Fibroblast of skin of back (primary cell): ENCODE measurements at places on chromosomes 7 and 10.
A peak's percentile ranks its signal among the peaks of the same experiment; 100 is the strongest.

GRCh38 chr10:100446130-100446761 lies 16.6 kb upstream of the WNT8B start:
- DNase-seq, result no peak

GRCh38 chr10:131085091-131085860 lies 226.2 kb downstream of the TCERG1L start:
- no peak for DNase-seq

- no peak for DNase-seq
Measured at GRCh38 chr10:25575343-25575742, 358.7 kb upstream of the MYO3A start.

- DNase-seq, result peak; percentile 50
Measured at GRCh38 chr10:122441961-122442360, 12.5 kb upstream of the ARMS2 start.

GRCh38 chr10:42680267-42680666 lies 41.9 kb upstream of the ZNF33B start:
- DNase-seq, result no peak

- DNase-seq, result no peak
Measured at GRCh38 chr7:122914812-122915211, 28.6 kb upstream of the CADPS2 start.

DNA sequence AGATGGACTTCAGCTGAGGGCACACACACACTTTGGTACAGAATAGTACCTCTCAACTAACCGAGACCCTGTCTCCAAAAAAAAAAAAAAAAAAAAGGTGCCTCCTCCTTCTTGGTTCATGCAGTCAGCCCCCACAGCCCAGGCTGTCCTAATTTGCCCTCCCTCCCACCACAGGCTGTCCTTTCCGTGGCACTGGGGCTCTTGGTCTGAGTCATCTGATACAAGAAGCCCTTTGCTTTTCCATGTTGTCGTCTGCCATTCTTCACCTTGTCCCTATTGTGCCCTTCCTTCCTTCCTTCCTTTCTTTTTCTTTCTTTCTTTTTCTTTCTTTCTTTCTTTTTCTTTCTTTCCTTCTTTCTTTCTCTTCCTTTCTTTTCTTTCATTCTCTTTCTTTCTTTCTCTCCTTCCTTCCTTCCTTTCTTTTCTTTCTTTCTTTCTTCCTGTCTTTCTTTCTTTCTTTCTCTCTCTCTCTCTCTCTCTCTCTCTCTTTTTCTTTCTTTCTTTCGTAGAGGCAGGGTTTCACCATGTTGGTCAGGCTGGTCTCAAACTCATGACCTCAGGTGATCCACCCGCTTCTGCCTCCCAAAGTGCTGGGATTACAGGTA lies 96.0 kb upstream of the IKZF1 start:
- no peak for DNase-seq

DNA sequence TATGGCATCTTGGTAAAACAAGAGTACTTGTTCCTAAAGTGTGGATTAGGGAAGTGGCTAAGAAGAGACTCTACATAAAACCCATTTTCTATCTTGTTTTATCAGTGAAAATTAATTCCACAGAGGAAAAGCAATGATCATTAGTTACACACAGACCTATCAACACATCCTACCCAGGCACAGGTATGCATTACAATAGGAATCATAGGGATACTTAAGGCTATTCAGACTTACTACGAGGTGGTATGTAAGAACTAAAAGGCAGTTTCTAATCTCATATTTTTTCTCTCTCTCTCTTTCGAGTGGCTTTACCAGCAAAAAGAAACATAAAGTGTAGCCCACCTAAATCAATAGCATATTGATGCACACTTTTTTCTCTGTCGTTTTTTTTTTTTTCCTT lies 166.3 kb upstream of the FEZF1 start:
- DNase-seq, result no peak

DNA sequence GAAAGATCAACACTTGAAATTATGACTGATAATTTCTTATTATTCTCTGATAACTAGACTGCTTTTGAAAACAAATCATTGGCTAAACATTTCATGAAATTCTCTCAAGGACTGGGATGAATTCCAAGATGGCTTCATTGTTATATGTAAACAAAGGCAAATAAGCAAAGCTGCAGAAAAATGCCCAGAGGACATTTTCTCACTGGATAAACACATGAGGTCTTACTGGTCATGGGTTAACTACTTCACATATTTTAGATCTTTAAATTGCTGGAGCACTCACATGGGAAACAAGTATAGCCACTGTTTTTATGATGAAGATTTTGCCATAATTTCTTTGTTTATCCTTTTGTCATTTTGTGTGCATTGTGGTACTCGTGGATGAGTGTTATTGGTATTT lies 239.1 kb downstream of the PHF14 start:
- DNase-seq, result peak; percentile 77

DNA sequence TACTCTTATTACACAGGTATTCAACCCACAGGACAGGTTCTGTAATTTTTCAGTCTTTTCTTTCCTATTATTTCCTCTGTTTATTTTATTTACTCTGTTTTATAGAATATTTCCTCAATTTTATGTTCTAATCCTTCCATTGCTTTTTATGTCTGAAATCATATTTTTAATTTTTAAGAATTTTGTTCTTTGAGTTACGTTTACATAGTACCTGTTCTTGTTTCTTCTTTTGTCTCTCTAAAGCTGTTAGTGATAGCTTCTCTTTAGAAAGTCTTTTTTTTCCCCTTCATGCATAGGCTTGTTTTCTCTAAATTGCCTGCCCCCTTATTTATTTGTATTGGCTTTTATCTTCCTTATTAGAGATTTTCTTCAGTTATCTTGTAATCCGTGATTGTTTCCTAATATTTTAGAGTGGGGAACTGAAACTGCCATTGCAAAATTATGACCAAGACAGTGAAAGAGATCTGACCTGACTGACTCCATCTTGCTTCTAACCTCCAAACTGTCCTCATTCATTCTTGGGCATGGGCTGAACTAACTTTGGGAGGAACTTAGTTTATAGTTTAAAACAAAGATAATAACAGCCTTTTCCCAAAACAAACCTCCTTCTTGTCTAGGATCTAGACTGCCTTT lies 187.6 kb downstream of the PFKFB3 start:
- DNase-seq, result no peak

DNA sequence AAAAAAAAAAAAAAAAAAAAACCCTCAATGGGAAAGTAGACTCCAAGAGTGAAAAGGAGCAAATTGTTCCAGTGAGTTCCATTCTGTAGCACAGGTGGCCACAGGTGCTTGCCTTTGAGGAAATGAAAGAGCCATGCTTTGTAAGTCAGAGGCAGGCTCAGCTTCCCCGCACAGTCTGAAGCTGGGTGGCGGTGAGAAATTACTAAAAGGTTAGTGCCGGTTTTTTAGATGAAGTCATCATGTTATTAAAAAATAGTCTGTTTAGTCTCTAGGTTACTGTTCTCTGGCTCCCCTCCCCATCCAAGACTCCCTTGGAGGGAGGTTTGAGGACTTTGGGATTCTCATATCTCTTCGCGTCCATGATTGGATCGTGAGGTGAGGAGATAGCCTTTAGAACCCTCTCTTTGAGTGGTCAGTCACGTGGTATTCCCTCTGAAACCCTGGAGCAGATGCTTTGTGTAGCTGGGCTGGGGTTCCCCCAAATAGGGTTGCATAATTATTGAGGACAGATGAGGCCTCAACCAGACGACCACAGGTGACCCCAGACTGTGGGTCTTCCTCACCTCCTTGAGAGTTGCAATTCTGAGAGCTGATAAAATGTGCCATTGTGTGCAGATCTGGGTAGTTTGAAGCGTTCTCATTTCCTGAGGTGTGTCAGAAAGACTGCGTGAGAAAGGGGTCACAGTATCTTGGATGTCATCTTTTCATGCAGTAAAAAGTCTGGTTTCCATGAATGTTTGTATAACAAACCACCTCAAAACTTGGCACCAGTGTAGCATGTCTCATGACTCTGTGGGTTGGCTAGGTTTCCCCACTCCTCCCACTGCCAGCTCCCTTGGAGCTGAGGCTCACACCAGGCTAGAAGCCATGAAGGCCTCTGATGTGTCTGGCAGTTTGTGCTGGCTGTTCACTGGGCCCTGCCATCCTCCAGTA lies 27.1 kb downstream of the OGDH start:
- peak; percentile 82 for DNase-seq

DNA sequence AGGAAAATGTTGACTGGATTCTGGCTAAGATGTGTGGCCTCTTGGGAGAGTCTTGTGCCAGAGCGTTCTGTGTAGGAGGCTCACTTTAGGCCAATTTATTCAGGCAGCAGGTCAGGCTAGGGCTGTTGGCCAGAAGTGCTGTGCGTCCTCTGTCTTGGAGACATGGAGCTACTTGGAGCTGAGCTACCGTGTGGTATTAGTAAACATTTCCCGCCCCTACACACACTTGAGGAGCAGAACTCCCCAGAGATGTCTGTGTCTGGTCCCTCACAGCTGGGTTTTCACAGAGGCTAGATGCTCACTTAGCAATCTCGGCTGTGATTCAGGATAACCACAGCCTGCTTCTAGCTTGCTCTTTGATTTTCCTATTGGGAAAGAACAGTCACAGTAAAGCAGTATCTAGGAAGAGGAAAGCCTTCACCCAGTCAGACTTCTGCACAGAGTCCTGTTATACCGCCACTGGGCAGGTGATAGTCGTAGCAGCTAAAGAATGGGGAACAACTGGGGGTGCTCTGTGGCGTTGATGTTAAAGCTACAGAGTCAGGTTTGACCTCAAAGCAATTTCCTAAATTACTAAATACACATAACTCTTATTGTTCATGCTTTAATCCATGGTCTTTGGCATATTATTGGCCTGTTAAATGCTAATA lies 86.7 kb downstream of the MDFIC start:
- DNase-seq, result peak; percentile 7
